ENCODE measurements at places on chromosomes 16 and 17. TPM values are rescaled to one million over a fixed set of nuclear protein-coding genes. Genes with fewer than 3 reads are reported as not detected.

DNA sequence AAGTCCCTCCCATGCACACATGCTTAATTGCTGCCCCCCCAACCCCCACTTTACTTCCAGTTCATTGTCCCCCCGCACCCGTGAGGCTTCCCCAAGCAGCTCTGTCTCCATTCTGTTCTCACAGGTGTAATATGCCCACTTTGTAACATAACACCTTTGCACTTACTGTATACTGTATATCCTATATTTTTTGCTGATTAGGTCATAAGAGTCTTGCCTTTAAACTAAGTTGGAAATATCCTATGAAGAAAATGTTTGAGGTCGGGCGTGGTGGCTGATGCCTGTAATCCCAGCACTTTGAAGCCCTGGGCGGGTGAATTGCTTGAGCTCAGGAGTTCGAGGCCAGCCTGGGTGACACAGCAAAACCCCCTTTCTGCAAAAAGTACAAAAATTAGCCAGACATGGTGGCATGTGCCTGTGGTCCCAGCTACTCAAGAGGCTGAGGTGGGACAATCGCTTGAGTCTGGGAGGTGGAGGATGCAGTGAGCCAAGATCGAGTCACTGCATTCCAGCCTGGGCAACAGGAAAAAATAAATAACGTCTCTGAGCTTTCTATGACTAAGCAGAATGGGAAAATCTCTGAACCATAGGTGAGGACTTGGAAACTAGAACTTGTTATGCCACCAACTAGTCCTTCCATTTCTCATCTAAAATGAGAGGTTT lies 76.1 kb downstream of the TNRC6C start:
- DNase-seq: no peak

GRCh38 chr17:67624886-67625656 lies 92.7 kb upstream of the NOL11 start:
- no peak for DNase-seq

- DNase-seq: no peak
Observed at GRCh38 chr16:7408700-7409365, 76.2 kb downstream of the RBFOX1 start.

DNA sequence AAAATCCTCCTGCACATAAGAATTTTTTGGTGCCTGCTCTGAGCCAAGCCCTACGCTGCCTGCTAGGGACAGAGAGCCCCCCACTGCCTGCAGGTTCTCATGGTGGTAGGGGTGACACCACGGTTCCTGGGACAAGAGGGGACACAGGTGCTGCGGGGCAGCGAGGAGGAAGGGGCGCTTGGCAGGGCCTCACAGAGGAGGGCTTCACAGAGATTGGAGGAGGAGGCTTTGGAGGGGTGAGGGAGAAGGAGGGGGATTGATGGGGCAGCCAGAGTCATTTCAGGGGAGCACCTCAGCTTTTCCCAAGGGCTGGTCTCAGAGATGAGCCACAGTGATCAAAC lies 29.8 kb upstream of the GSG1L start:
- no peak for DNase-seq

GRCh38 chr16:88376835-88377726 lies 5.7 kb upstream of the ZNF469 start:
- no peak for DNase-seq

- no peak for DNase-seq
Observed at GRCh38 chr16:58107709-58108108, 21.5 kb downstream of the CFAP20 start.

- DNase-seq: no peak
Observed at GRCh38 chr16:66391726-66392670, 25.5 kb downstream of the CDH5 start.

DNA sequence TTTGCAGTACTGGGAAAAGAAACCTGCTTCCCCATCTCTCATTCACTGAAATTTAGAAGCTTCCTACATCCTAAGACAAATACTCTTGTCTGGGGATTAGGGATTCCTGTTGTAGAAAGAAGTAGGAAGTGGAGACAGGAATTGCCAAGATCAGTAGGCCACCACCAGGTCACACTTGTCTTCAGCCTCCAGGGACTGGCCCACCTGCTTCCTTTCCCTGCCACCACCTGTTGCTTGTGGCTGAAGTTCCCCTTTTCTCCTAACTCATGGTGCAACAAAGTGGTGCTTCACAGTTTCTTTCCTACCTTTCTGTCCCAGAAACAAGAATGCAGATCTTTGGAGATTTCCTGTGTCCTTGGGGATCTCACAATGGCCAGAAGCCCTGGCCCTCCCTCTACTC lies 82.4 kb downstream of the WNT3 start:
- no peak for DNase-seq

- DNase-seq: no peak
Observed at GRCh38 chr17:6159541-6160231, 89.5 kb downstream of the WSCD1 start.

GRCh38 chr17:72244956-72245355 lies 124.1 kb downstream of the SOX9 start:
- no peak for DNase-seq

DNA sequence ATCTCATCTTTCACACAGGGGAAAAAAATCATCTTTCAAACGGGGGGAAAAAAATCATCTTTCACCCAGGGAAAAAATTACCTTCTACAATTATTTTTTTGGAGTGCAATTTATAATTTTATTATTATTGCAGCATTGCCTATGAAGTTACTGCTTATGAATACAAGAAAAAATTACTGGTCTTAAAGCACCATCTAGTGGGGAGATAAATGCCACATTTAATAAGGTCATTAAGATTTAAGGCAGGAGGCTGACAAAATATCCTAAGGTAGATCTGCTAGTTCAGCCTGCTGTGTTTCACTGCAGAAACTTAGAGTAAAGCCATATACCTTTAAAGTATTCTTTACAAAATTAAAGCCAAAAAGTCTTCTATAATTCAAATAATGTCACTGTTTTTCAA lies 13.7 kb downstream of the SHCBP1 start:
- DNase-seq: no peak

HNF1B gene
- polyA plus RNA-seq: 1.5 TPM

PDIA2 gene
- polyA plus RNA-seq: 0.19 TPM

CES4A gene
- polyA plus RNA-seq: 4.0 TPM

AMDHD2 gene
- polyA plus RNA-seq: 40.2 TPM

NPW gene
- 0.08 TPM for polyA plus RNA-seq

All from urinary bladder (tissue), 4 donors.